Gastroesophageal sphincter (tissue), 4 donors: ENCODE measurements at places on chromosomes 16 and 17.

DNA sequence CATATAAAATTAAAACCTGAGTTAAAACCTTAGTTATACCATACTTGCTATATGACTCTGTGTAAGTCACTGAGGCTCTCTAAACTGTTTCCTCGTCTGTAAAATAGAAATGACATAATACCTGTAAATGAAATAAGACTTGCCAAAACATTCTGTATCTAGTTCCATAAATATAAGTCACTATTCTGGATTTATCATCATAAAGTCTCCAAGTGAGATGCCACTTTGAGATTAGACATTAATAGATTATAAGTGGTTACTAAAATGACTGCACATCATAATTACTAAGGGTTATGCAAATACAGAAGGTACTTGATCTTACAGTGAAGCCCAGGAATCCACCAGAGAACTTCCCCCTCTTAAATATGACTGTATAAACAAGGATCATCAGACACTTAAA lies 12.0 kb upstream of the BRIP1 start:
- H3K36me3 ChIP-seq: no peaks in the 10 kb centered on the region
- H3K27me3 ChIP-seq: no peaks in the 10 kb centered on the region
- no peaks in the 10 kb centered on the region for H3K4me1 ChIP-seq
- no peak for ATAC-seq
- no peak overlapping the region for H3K4me3 ChIP-seq

- no peaks in the 10 kb centered on the region for H3K36me3 ChIP-seq
- no peak overlapping the region for H3K4me3 ChIP-seq
- no peaks in the 10 kb centered on the region for H3K4me1 ChIP-seq
- peaks cover 3% of the 10 kb centered on the region for H3K27me3 ChIP-seq
- no peak overlapping the region for H3K27ac ChIP-seq
Observed at GRCh38 chr17:27993723-27994310, 48.7 kb upstream of the NLK start.

- H3K27me3 ChIP-seq: no peaks in the 10 kb centered on the region
- no peaks in the 10 kb centered on the region for H3K4me1 ChIP-seq
- no peak overlapping the region for H3K27ac ChIP-seq
- no peak for ATAC-seq
- H3K36me3 ChIP-seq: peaks cover 30% of the 10 kb centered on the region
Observed at GRCh38 chr16:56807011-56807675, 57.9 kb upstream of the SLC12A3 start.

- H3K27ac ChIP-seq: peak overlapping the region; percentile 86
- H3K36me3 ChIP-seq: no peaks in the 10 kb centered on the region
- H3K27me3 ChIP-seq: no peaks in the 10 kb centered on the region
- peak; percentile 79 for ATAC-seq
Observed at GRCh38 chr17:1087381-1088241, 90.7 kb downstream of the TIMM22 start.

DNA sequence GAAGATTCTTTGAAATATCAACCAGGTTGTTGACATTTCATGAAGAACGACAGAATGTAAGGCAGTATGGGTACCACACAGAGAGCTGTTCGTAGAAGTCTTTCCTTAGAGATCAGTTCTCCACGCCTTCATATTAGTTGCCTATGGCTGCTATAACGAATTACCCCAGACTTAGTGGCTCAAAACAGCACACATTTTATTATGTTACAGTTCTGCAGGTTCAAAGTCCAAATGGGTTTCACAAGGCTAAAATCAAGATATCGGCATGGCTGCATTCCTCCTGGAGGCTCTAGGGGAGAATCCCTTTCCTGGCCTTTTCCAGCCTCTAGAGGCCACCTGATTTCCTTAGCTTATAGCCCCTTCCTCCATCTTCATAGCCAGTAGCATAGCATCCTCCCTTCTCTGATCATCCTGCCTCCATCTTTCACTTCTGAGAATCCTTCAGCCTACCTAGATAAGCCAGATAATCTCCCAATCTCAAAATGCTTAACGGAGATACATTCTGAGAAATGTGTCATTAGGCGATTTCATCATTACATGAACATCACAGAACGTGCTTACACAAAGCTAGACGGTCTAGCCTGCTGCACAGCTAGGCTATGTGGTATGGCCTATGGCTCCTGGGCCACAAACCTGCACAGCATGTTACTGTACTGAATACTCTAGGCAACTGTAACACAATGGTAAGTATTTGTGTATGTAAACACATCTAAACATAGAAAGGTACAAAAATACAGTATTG lies 26.0 kb downstream of the ERCC4 start:
- H3K27me3 ChIP-seq: no peaks in the 10 kb centered on the region
- H3K27ac ChIP-seq: no peak overlapping the region
- no peaks in the 10 kb centered on the region for H3K4me1 ChIP-seq
- peaks cover 60% of the 10 kb centered on the region for H3K36me3 ChIP-seq
- ATAC-seq: no peak

- no peak overlapping the region for H3K4me3 ChIP-seq
- peaks cover 23% of the 10 kb centered on the region for H3K4me1 ChIP-seq
- H3K36me3 ChIP-seq: no peaks in the 10 kb centered on the region
- ATAC-seq: no peak
Observed at GRCh38 chr17:65530523-65531255, 30.8 kb downstream of the AXIN2 start.

- H3K4me3 ChIP-seq: no peak overlapping the region
- no peaks in the 10 kb centered on the region for H3K4me1 ChIP-seq
- no peak overlapping the region for H3K27ac ChIP-seq
- H3K36me3 ChIP-seq: peaks cover 4% of the 10 kb centered on the region
- no peak for ATAC-seq
Observed at GRCh38 chr16:77206533-77206932, 7.3 kb downstream of the SYCE1L start.

- no peak for ATAC-seq
- H3K27me3 ChIP-seq: peaks cover 77% of the 10 kb centered on the region
- no peak overlapping the region for H3K4me3 ChIP-seq
- H3K27ac ChIP-seq: no peak overlapping the region
Observed at GRCh38 chr16:89920723-89921122, 2.1 kb downstream of the MC1R start.

- H3K27me3 ChIP-seq: no peaks in the 10 kb centered on the region
- peak; percentile 32 for ATAC-seq
- H3K36me3 ChIP-seq: no peaks in the 10 kb centered on the region
- H3K4me3 ChIP-seq: peak overlapping the region; percentile 26
- peak overlapping the region; percentile 78 for H3K27ac ChIP-seq
Observed at GRCh38 chr17:63700528-63701455, 867 bp upstream of the LIMD2 start.

GRCh38 chr17:36920032-36921005 lies 17.0 kb upstream of the LHX1 start:
- no peak overlapping the region for H3K27ac ChIP-seq
- H3K4me3 ChIP-seq: no peak overlapping the region
- H3K4me1 ChIP-seq: no peaks in the 10 kb centered on the region
- ATAC-seq: no peak

DNA sequence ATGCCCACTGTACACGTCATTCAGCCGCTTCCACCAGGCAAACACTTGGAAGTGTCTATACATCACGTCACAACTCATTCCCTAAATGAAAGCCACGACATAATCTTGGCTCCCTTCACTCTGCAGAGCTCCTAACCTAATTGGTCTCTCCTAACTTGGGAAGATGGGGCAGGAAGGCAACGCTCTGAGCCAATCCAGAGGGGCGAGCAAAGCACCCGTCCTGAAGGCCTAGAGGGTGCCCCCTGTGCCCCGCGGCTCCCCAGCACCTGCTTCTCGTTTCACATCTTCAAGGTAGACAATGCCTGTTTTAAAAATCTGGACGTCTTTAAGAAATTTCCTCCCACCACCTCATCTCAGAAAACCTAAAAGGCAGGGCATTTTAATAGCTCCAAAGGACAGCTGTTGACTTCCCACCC lies 1.0 kb downstream of the CSNK2A2 start:
- no peak for ATAC-seq
- peak overlapping the region; percentile 69 for H3K27ac ChIP-seq
- peaks cover 13% of the 10 kb centered on the region for H3K4me1 ChIP-seq
- H3K4me3 ChIP-seq: peak overlapping the region; percentile 91
- peaks cover under 1% of the 10 kb centered on the region for H3K27me3 ChIP-seq
